Stimulated activated CD8-positive, alpha-beta memory T cell treated with anti-CD3 and anti-CD28 coated beads, Interleukin-15, amount 100 ng/mL, for 4 hours (primary cell): ENCODE measurements at places on chromosomes 12 and 14.

DNA sequence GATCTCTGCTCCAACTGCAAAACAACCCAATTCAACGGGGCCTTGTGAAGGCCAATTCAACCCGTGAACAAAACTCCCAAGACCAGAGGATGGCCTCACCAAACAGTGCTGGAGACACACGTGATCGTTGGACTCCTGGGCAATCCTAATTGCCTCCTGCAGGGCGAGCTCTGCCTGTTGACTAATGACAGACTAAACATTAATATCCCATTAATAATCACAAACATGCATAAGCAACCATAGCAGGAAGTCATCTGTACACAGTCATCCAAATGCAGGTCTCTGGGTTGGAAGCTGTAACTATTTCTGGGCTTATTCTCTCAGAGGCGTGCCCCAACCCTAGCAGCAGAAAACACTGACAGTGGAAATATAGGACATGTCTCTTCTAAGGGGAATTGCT, 21.0 kb downstream of the ANAPC5 start:
- no peak for DNase-seq

- no peak for DNase-seq
Observed at GRCh38 chr14:89592961-89593360, 175.9 kb upstream of the FOXN3 start.

- no peak for DNase-seq
Observed at GRCh38 chr12:52645120-52645761, 6.8 kb downstream of the KRT2 start.

DNA sequence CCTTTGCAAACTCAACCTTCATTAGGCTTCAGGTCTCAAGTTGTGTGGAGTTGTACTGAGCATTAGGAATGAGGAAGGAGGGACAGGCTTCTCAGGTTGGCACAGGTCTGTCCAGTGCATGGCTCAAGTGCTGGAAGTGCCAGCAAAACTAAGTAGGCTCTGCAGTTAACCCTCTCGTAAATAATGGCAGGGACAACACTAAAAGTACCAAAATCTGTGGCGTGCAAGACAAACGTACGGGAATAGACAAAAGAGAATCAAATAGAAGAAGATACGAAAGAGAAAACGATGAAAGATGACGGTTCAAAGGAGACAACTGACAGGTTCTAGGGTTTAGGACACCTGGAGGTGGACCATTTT, 612 bp downstream of the TRAPPC6B start:
- DNase-seq: no peak

GRCh38 chr12:31230004-31230403, 95.9 kb downstream of the SINHCAF start:
- DNase-seq: no peak

GRCh38 chr12:98328467-98328866, 186.9 kb upstream of the TMPO start:
- no peak for DNase-seq

DNA sequence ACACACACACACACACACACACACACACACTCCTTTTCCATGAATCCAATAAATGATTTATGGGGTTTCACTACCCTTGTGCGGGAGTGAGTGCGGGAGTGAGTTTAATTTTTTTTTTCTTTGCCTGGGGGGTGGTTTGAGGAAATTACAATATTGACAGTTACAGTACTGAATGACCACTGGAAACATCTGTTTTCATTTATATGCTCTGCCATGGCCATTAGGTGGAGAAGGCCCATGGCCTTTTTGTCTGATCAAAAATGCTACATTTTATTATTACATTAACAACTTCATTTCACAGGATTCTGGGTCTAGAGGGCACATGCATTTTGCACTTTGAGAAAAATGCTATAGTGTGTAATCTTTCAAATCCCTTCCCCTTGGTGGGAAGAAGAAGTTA, 5.9 kb downstream of the TBX3 start:
- DNase-seq: no peak
